Activated B cell treated with CpG ODN at 0.5 μM for 24 hours (primary cell): ENCODE measurements at places on chromosomes 6 and 20. TPM values are rescaled to one million over a fixed set of nuclear protein-coding genes. Genes with fewer than 3 reads are reported as not detected.

Gene CASS4
- 0.29 and 0.51 TPM in 2 replicates for total RNA-seq

Gene TSPO2
- not detected in 2 replicates for total RNA-seq

Gene ARFGEF3
- 0.02 TPM in 2 replicates for total RNA-seq

Gene KIF25
- not detected in 2 replicates for total RNA-seq

Gene EPHA7
- total RNA-seq: not detected in 2 replicates

Gene ADGB
- not detected in 2 replicates for total RNA-seq

Gene RCAN2
- total RNA-seq: not detected in 2 replicates

Gene TMEM170B
- 2.6 and 2.8 TPM in 2 replicates for total RNA-seq

Gene NKAPL
- 0.29 and 0.35 TPM in 2 replicates for total RNA-seq

Gene CPNE5
- total RNA-seq: 57.8 and 59.1 TPM in 2 replicates

Gene TAP1
- total RNA-seq: 148 and 151 TPM in 2 replicates

Gene ZBP1
- 16.5 and 17.8 TPM in 2 replicates for total RNA-seq

Gene TRERF1
- 3.3 and 4.1 TPM in 2 replicates for total RNA-seq

Gene WFDC12
- not detected in 2 replicates for total RNA-seq

Gene SGK1
- 32.8 and 36.2 TPM in 2 replicates for total RNA-seq

Gene PLN
- not detected in 2 replicates for total RNA-seq

Gene PAX1
- total RNA-seq: not detected in 2 replicates

Gene PCSK2
- total RNA-seq: not detected in 2 replicates

Gene HFE
- 0.98 and 1.1 TPM in 2 replicates for total RNA-seq

Gene PRKN
- 2.3 and 3.5 TPM in 2 replicates for total RNA-seq

Gene CD24
- 49.3 and 49.4 TPM in 2 replicates for total RNA-seq

Gene PXDC1
- total RNA-seq: 3.8 and 3.9 TPM in 2 replicates

Gene GNAS-AS1
- 1.4 and 1.5 TPM in 2 replicates for total RNA-seq

Gene MAP3K5
- 21.6 and 24.4 TPM in 2 replicates for total RNA-seq

Gene AVP
- total RNA-seq: not detected in 2 replicates

Gene SYNCRIP
- total RNA-seq: 119 and 122 TPM in 2 replicates

Gene PBOV1
- total RNA-seq: not detected in 2 replicates

Gene FRK
- 0.31 and 0.37 TPM in 2 replicates for total RNA-seq
